Hindlimb muscle (tissue), 1 donor: ENCODE measurements at places on chromosomes 3 and 15.

DNA sequence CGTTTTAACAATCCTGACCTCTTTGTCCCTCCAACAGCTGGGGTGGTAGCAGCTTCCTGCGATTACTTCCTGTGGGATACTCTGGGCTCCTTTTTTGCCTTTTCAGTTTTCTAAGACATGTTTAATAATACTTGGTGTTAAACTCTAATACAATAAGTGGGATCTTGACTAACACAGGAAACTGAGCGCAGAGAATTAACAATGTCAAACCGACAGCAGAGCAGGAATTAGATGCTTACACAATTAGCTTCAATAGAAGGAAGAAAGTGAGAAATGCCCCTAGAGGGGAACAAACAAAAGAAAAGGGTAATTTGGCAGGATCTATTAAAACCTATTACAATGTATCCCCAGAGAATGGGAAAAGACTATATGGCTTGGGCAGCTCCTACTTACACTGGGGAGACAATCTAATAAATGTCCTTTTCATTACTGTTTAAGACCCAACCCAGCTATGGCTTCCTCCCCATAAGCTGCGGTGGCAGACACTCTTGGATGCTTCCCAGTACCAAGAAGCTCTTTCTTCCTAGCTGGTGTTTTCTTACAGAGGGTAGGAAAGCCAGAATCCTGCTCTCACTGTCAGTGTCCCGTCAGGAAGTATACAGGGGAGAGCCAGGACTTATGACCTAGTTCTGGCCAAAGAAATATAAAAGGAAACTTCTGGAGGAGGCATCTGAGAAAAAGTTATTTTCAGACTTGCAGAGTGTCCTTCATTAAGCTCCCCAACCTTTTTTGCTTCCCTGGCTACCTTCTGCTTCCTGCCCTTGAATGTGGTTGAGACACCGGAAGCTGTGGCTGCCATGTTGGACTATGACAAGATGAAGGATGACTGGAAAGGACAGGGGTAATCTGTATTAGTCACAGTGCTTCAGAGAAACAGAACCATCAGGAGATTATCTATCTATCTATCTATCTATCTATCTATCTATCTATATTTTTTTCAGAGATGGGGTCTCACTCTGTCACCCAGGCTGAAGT is 194.1 kb upstream of the KBTBD8 start:
- DNase-seq = no peak

DNA sequence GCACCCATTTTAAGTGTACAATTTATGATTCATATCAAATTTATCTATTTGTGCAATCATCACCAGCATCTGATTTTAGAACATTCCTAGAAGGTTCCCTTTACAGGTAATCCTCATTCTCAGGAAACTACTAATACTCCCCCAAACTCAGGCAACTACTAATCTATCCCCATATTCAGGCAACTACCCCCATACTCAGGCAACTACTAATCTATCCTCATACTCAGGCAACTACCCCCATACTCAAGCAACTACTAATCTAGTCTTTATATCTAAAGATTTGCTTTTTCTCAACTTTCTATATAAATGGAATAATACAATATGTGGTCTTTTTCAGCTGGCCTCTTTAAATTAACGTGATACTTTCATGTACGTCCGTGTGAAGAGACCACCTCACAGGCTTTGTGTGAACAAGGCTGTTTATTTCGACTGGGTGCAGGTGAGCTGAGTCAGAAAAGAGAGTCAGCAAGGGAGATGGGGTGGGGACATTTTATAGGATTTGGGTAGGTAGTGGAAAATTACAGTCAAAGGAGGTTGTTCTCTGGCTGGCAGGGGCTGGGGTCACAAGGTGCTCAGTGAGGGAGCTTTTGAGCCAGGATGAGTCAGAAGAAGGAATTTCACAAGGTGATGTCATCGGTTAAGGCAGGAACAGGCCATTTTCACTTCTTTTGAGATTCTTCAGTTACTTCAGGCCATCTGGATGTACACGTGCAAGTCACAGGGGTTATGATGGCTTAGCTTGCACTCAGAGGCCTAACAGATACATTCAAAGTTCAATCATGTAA is 1444.5 kb upstream of the CADM2 start:
- no peak for DNase-seq

GRCh38 chr3:125443923-125444322 is 68.8 kb upstream of the ZNF148 start:
- DNase-seq = no peak

- DNase-seq = no peak
Observed at GRCh38 chr15:95541301-95541700, 789.2 kb upstream of the NR2F2 start.

GRCh38 chr3:33949074-33949473 is 150.6 kb downstream of the PDCD6IP start:
- no peak for DNase-seq

- DNase-seq = no peak
Observed at GRCh38 chr3:50885070-50885850, 210.5 kb downstream of the DOCK3 start.

DNA sequence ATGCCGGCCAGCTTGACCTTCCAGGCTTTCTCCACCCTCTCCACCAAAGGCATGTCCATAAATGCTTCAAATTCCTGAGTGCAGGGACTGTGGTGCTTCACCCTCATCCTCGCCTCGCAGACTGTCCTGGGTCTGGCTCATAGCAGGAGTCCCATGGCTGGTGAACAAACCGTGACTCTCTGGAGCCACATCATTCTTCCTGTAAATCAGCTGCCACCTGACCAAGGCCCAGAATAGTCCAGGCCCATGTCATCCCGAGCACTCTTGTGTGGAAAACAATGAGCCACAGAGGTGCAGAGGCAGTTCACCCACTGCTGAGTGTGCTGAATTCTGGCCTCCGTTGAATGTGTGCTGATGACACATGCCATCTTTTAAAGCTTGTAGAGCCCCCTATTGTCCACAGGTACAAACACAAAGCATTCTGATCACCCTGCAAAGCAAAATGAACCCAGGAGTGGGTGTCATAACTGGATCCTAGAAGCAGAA is 68.6 kb downstream of the ABHD5 start:
- no peak for DNase-seq

DNA sequence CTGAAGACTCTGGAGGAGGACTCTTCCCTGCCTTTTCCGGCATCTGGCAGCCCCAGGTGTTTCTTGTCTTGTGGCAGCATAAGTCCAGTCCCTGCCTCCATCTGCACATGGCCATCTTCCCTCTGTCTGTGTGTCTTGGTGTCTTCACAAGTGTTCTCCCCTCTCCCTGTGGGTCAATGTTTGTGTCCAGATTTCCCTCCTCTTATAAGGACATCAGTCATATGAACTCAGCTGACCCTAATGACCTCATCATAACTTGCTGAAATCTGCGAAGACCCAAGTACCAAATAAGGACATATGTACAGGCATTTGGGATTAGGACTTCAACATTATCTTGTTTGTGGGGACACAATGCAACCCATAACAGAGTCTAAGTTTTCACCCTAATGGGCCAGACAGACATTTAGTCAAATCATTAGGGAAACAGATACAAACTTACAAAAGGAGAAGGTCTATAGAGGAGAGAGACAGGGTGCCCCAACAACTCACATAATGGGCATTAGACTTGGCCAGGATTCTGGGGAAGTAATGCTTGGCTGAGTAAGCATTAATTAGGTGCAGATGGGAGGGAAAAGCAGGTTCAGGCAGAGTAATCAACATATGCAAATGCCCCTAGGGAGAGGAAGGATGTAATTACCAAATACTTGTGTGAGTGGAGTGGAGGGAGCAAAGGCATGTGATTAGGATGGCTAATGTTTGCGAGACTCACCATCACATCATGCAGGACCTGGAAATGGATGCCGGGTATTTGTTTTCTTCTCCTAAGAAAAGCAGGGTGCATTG is 372.8 kb upstream of the TBL1XR1 start:
- no peak for DNase-seq

GRCh38 chr3:156685198-156685597 is 10.8 kb downstream of the TIPARP start:
- no peak for DNase-seq

- no peak for DNase-seq
Observed at GRCh38 chr3:151837057-151837456, 23.1 kb downstream of the AADAC start.

DNA sequence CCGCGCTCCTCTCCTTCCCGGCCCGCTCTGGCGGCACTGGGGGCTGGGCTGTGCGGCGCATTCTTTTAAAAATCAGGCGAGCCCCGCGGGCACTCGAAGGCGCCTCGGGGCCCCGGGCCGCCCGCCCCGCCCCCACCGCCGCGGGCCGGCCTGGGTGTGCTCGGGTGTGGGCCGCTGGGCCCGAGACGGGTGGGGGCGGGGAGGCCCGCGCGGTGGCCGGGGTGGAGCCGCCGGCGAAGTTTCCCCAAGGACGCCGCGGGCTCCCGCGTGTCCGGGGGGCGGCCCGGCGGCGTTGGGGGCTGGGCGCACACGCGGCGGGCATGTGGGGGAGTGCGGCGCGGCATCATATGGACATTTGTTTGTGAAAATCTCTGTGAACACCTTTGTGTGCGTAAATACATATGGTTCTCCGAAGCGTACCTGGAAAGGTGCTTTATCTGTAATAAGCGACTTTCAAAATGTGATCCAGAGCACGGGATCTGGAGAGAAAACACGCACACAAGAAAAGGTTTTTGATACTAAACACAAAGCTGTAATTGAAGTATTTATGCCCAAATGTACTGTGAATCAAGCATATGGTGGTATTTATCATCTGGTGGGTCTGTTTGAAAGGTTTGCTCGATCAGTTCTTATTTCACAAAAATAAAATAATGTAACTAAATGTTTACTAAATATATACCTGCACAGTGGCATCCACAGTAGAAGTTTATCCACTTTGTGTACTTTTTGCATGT is 612 bp upstream of the TBL1XR1 start:
- DNase-seq = peak; percentile 68

DNA sequence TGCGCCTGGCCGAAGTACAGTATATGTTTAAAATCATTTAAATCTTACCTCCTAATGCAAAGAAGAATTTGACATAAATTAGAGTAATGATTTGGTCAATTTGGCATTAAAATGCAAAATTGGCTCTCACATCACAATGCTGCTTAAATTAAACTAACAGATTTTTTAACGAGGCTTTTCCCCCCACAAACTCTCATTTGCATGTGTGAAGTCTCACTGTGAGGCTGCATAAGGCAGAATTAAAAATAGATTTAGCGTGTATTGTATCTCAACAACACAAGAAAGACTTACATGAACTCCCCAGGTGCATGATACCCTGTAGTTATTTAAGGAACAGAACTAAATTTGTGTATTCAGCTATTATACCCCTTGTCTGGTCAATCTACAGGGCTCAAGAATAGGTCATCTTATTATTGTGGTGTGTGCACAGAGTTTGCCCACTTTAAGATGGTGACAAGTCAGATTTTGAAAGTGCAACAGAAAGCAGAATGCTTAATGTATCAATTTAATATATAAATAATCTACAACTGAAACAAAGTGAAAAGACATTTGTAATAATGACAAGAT is 897.9 kb downstream of the EPHA3 start:
- no peak for DNase-seq

DNA sequence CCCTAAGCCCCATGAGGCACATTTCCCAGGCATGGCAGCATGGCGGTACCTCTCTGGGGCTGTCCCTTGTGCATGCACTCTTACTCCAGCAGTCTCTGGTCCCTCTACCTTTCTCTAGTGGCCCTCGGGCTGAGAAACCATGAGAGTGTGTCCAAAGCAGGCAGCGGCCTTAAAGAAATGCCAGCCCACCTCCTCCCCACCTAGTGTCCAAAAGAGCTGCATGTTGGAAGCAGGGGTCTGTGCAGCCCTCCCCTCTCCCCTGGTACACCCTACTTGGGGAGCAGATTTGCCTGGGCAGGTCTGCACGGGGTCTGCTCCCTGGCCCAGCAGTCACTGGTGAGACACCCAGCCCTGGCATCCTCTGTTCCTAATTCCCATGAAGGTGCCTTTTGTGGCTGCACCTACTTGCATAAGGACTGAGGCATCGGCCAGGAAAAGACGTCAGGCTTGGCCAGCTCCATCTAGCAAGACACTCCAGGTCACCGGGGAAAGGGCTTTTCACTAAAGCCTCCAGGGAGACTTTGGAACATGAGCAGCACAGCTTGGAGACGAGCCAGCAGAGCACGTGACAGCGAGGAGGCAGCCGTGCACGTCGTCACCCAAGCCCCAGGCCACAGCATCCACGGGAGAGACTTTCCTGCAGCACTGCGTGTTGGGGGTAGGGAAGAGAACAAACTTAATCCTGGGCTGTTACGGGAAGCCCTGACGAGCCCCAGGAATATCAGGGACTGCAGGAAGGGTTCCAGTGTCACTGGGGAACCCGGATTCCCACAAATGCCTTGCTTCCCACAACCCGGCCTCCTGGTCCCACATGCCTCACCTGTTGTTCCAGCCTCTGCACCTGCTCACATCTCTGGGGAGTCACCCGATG is 38.8 kb downstream of the TM2D3 start:
- DNase-seq = peak; percentile 50

- DNase-seq = no peak
Observed at GRCh38 chr15:50355619-50355905, 564 bp upstream of the GABPB1 start.

- no peak for DNase-seq
Observed at GRCh38 chr15:39651881-39652280, 71.0 kb downstream of the THBS1 start.

- no peak for DNase-seq
Observed at GRCh38 chr3:119808843-119809242, 26.9 kb downstream of the NR1I2 start.

DNA sequence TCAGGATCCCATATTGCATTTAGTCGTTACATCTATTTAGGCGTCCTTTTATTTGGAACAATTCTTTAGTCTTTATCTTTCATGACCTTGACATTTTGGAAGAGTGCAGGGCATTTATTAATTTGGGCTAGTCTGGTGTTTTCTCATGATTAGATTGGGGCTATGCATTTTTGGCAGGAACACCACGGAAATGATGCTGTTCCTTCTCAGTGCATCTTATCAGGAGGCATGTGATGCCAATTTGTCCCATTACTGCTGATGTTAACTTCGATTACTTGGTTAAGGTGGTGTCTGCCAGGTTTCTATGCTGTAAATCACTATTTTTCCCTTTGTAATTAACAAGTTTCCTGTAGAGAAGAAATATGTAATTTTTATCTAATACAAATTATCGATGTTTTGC is 18.1 kb upstream of the VWA5B2 start:
- DNase-seq = no peak

DNA sequence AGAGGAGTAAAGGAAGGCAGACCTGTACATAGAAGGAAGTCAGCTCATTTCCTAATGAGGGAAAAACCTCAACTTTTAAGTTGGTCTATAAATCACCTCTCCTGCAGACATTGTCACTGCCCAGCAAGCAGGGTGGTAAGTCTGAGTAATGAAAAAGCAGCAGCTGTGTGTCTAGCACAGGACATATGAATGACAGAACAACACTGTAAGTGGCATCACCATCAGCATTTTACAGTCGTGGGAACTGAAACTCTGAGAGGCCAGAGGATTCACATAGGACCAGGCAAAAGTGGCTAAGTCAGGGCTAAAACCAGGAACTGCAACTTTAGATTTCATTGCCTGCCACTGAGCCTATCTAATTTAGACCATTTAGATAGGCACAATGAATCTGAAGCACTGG is 235.6 kb downstream of the CLSTN2 start:
- no peak for DNase-seq

DNA sequence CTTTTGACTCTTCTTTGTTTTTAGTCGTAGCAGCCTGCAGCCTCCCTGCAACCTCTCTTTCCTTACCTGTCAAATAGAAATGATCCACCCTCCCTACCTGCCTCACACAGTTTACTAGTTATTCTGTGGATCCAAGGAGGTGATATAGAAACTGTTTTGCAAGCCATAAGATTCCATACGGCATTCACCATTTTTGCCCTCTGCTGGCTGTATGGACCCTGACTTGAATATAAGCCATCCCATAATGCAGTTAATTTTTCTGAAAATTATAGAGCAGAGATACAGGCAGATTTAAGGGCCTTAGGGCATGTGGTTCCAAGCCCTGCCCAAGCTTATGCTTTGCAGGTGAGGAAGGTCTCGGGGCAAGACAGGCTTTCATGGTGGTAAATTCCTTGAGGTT is 63.8 kb downstream of the CPN2 start:
- DNase-seq = no peak
